Stimulated activated CD8-positive, alpha-beta memory T cell treated with anti-CD3 and anti-CD28 coated beads, Interleukin-15, amount 100 ng/mL, for 4 hours (primary cell): ENCODE measurements at places on chromosomes 7 and 10.

DNA sequence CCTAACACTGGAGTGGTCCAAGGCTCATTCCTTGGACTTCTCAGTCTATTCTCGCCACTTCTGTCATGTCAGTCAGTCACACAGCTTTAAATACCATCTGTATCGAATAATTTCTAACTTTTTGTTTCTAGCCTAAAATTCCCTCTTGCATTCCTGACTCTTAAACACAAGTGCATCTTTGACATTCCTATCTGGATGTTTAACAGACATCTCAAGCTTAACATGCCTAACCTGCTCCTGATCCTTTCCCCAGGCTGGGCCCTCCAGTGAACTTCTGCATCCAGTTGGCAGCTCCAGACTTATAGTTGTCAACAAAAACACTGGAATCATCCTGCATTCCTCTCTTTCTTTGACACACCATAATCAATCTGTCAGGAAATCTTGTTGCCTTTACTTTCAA, 4.5 kb upstream of the ABCB4 start:
- DNase-seq: no peak

DNA sequence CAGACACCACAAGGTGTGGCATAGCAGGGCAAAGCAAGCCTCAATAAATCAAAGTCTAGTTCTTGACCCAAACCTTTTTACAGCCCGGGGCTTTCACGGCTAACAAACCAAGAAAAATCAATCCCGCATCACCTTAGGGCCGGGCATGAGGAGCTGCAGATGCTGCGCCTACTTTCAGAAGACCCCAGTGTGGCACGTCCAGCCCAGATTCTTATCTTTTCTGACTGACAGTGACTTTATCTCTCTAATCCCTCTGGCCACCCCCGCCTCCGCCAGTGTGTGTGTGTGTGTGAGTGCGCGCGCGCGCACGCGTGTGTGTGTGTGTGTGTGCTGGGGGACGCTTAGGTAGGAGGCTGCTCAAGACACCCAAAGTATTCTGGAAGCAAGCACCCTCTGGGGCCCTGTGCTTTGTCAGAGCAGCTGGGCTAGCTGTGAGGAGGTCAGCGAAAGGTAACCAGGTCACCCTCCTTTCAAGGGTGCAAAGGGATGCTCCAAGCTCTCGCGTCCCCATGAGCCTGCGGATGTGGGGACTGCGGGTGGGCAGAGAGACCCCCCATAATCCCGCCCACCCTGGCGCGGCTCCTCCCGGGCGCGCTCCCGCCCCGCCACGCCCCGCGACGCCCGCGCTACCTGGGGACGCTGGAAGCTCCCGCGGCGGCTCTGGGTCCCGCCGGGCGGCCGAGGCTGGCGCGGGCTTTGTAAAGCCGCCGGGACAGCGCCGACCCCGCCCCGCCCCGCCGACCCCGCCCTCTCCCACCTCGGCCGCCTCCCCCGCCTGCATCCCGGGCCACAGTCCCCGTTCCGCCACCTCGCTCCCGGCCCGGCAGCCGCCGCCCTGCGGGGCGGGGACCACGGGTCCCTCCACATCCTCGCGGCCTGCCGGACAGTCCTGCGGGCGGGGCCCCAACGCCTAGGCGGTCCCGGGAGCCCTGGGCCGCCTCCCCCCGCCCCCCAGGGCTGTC, 57.1 kb upstream of the RHOBTB1 start:
- no peak for DNase-seq

DNA sequence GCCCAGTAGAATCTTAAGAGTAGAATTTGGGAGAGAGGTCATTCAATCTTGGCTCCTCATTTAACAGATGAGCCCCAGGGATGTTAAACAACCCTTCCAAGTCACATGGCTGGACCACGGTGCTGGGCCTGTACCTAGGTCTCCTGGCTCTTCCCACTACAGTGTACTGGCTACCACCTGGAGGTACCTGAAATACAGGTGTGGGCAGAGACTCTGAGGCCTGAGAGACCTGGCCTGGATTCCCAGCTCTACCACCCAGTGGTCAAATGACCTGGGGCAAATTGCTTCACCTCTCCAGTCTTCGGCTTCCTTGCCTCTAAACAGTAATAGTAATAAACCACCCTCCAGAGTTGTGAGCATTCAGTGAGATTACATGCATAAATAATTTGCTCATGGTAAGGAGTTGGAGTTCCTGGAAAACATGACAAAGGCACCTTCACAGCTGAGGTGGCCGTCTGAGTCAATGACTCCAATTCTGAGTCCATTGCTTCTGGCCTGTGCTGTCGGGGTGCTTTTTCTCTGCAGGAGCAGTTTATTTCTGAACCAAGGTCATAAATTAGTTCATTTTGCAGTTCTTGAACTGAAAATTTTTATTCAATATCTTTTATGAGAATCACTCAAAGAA, 2.7 kb downstream of the GOT1 start:
- no peak for DNase-seq

DNA sequence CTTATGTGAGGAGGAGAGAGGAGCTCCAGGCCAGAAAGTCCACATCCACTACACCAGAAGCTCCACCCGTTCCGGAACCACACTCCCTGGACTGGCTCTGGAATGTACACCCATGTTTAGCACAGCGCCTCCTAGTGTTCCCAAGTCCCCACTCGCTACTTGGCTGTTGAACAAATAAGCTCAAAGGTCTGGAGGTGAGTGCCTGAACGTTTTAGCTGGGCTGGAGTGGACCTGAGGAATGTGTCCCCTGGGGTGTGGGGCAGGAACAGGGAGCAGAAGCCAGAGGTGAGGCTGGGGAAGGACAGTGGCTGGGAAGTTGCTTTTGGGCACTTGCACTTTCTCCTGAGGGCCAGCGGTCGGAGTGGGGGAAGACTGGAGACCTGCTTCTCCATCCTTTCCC, 164.1 kb upstream of the CDCA7L start:
- no peak for DNase-seq

- DNase-seq: peak; percentile 51
These were observed 73.1 kb upstream of the UCN3 start for GRCh38 chr10:5291501-5292195.

DNA sequence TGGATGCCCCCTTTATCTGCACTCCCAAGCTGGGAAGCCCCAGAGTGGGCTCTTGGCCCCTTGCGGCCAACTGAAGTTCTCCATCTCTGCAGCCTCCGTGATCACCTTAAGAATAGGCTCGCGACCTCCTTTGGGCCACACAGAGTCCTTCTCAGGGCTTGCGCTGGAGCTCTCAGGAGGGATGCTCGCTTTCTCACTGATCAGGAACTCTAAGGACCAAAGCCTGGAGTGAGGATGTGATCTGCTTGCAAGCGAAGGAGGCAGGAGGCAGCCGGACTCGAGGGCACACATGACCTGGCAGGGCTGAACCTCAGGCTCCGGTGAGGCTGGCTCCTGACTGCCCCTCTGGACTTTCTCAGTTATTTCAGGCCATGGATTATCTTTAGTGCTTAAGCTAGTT, 192.1 kb upstream of the MKI67 start:
- DNase-seq: no peak

DNA sequence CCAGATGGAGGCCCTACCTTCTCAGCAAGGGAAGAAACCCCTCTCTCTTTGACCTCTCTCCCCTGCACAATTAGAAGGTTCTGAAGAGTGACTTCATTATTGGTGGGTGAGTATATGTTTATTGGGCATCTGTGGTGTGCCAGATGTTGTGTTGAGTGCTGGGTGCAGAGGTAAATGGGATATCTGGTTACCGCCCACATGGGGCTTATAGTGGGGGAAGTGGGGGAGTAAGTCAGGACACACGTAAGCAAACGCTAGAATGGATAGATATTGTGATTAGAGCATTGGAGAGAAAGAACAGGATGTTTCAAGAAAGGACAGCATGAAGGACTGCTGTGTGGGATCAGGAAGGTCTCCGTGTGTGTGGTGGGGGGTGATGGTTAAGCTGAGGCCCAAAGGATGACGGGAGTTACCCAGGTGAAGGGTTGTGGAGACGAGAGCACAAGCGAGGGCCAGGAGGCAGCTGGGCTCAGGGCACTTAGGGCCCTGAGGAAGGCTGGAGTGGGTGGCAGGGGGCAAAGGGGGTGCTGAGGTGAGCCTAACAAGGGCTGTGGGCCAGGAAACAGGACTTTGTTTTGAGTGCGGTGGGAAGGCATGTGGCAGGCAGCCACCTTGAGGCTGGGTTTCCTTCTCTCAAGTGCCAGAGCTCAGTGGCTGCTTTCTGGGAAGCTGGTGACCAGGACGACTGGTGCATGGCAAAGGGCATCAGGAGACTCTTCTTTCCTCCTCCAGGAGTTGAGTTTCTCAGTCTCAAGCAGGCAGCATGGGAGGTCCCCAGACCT, 299.9 kb downstream of the RPS24 start:
- DNase-seq: no peak

DNA sequence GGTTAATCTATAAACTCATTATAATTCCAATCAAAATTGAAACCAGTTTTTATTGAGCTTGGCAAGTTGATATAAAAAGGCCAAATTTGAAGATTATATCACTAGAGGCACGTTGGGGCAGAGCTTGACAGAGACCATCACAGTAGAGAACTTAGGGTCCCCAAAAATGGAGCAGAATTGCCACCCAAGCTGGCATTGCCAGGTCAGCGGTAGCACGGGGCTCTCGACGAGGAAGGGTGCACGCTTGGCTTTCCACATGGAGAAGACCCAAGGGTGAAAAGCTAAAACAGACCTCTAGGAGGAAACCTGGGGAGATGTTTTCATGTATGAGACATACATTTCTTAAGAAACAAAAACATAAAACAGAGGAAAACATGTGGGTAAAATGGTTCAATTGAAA, 4.3 kb upstream of the JAKMIP3 start:
- DNase-seq: no peak

- DNase-seq: no peak
These were observed 2.4 kb downstream of the BNIP3 start for GRCh38 chr10:131979336-131979735.

DNA sequence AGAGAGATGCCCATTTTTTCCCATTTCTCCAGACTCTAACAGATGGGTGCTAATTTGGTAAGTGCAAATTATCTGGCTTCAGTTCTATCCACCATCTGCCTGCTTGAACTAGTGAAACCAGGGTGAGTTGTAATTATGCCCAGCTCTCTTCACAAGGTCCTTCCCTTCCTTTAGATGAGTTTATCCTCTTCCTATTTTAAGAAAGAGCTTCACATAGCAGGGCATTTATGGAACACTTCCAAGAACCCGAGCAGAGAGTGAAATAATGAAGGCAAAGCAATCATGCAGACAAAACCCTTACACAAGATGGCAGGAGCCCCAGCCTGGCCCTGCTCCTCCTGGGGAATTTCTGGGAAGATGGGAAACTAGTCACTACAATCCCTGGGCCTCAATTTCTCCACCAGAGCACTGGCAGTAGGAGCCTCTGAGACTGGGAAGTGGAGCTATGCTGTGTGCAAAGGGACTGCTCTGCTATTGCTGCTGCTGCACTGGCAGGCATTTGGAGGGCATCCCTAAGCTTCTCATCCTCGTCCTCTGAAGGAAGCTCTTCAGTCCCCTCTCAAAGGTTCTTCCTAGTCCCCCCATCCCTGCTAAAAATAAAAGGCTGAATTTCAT, 33.7 kb upstream of the PLXNA4 start:
- DNase-seq: no peak
